H54 (cell line): ENCODE measurements at places on chromosomes 12 and 14.

- DNase-seq: no peak
Measured at GRCh38 chr12:116881877-116882507, 751 bp upstream of the HRK start.

- no peak for DNase-seq
Measured at GRCh38 chr14:105999361-106000028, 473.1 kb downstream of the TMEM121 start.

GRCh38 chr14:36619131-36619530 is 36.7 kb upstream of the NKX2-8 start:
- no peak for DNase-seq

DNA sequence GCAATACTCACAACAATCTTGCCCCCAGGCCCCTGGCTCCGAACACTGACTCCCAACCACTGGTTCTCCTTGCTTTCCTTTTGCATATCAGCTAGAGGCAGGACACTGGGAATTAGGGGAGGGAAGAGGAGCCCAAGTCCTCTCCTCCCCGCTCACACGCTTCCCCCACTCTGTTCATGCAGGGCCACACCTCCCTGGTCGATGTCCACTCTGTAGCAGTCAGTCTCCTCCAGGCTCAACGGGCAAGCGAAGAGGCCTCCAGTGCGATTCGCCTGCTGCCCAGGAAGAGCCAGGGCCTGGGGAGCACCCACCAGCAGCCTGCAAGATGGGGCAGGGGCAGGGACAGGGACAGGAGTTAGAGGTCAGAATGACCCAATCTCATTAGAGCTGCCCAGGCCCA is 4.8 kb downstream of the ITGA7 start:
- no peak for DNase-seq

GRCh38 chr12:11960646-11961045 is 110.1 kb upstream of the BCL2L14 start:
- DNase-seq: no peak

GRCh38 chr12:123150744-123151456 is at the start of gene PITPNM2:
Gene PITPNM2 (minus strand): TSS chr12:123151090. CDS start chr12:123034590, 116,500 bp downstream.
- DNase-seq: peak; percentile 53

GRCh38 chr12:101957252-101957959 is 80.0 kb downstream of the DRAM1 start:
- no peak for DNase-seq

DNA sequence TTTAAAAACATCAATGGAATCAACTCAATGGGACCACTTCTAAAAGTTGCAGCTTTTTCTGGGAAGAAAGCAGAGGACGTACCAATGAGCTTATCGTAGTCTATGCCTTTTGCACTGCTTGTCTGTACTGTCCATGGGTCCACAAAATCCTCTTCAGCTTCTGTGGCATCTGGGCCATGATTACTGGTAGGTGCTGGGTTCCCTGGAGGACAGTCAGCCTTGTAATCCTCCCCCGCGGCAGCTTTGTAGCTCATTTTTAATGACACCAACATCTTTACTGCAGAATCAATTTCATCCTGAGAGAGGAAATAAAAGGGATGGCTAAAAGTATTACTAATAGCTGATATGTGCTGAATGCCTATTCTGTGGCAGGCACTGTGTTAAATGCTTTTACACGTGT is 38.5 kb downstream of the SLC25A47 start:
- no peak for DNase-seq

DNA sequence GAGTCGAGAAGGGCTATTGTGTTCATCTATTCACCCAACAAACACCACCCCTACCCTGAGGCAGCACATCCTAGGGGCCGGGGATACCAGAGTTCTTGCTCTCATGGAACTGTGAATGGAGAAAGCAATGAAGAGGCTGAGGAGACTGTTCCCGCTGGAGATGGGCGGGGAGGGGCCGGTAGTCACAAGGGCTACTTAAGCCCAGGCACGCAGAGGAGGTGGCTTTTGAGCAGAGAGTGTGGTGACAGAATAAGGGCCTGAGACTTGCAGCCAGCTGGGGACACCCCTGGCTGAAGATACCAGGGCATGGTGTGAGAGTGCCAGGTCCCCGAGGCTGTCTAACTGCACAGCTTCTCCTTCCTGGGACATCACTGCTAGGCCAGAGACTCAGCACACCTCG is 114.1 kb upstream of the EVL start:
- DNase-seq: no peak

DNA sequence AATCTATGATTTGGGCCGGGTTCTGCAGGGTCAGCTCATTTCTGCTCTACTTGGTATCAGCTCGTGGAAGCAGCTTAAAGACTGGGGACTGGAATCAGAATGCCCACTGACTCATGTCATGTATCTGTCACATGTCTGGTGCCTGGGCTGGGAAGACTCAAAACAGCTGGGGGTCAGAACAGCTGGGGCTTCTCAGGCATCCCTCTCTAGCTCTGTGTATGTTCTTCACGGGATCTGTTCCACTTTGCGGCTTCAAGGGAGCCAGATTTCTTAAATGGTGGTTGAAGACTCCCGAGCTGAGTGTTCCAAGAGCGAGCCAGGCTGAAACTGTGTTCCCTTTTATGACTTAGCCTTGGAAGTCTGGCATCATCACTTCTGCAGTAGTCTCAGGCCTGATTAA is 11.9 kb downstream of the AEBP2 start:
- no peak for DNase-seq

DNA sequence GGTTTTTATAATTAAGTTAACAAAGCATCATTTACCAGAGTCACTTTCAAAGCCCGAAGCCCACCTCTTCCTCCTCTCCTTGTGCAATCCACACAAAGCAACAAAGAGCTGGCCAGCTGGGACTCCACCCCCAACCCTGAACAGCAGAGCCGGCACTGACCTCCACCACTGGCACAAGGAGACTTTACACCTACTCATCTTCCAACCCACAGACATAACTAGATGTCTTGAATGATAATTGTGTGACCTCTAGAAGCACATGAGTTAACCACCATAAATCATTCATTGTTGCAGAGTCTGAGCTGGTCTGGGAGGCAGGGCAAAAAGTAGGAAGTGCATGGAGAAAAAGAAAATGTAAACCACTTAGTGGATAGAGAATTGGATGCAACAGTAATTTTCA is 72.2 kb downstream of the ST8SIA1 start:
- DNase-seq: no peak

- peak; percentile 19 for DNase-seq
Measured at GRCh38 chr12:101759396-101760047, 20.3 kb upstream of the SYCP3 start.

- no peak for DNase-seq
Measured at GRCh38 chr12:129579879-129580278, 323.9 kb downstream of the TMEM132D start.

DNA sequence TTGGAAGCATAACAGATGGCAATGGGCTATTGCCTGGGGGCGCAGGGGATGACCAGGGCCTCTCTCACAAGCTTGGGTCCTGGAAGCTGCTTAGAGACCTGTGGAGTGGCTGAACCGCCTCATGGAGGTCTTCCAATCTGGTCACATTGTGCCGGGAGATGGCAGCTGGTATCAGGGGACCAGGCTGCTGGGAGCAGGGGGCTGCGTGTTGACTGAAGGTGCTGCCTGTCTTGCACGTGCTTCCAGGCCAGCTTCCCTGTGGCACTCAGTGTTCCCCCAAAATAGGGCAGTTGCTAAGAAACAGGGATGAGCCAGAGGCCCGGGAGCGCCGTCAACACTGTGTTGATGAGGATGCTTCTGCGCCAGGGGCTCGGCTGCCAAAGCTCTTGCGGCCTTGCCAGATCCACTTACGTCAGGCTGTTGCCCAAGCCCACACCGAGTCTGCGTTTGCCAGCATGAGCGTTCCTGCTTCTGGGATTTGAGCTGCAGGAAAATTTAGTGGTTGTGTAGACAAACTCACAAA is 39.8 kb downstream of the ELK3 start:
- no peak for DNase-seq

DNA sequence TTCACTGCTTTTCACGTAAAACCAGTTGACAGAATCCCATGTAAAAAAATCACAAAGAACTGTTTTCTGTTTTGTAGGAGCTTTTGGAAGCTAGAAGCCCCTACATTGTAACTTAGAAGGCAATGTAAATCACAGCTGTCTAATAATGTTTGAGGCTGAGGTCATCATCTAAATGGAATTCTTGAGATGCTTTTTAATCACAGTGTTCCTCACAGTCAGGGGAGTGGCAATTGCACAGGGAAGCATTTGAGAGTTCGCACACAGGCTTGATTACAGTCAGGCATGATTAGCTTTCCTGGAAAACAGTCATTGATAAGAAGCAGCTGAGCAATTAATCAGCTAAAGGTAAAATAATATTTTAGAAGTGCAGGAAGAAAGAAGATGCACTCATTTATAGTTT is 2.9 kb downstream of the SLC17A8 start:
- no peak for DNase-seq

- no peak for DNase-seq
Measured at GRCh38 chr12:46830731-46831334, 5.0 kb upstream of the SLC38A4 start.

GRCh38 chr12:66409195-66409871 is 107.0 kb downstream of the HELB start:
- DNase-seq: no peak

DNA sequence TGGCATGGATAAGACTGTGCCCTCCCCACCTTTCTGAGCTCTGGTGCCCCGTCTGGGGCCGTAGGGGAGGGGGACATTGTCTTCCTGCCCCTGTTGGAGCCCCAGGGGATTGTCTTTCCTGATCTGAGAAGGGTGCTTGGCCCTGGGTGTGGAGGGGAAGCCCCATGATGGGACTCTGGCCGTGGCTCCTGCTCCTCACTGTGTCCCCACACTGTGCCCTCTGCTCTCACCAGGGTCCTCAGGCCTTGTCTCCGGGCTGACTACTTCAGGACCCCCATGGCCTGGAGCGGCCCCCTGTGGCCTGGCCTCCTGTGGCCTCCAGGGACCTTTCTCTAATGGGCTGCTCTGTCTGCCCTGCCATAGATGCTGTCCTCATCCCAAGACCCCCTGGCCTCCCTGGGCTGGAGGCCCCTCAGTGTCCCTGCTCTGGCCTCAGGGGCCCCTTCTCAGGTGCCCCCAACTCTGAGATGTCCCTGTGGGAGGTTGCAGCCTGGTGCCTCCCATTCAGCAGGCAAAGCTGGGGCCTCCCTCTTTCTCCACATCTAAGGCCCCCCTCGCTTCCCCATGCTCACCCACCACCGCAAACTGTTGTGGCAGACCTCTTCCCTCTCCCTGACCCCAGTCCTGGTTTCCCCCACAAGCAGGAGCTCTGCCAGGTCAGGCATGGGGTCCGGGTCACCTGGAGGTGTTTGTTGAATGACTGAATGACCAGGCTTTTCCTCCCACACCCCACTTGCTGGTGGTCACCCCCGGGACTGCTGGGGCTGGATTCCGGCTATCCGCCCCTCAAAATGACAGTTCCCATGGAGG is 4.0 kb downstream of the KIF26A start:
- DNase-seq: no peak

DNA sequence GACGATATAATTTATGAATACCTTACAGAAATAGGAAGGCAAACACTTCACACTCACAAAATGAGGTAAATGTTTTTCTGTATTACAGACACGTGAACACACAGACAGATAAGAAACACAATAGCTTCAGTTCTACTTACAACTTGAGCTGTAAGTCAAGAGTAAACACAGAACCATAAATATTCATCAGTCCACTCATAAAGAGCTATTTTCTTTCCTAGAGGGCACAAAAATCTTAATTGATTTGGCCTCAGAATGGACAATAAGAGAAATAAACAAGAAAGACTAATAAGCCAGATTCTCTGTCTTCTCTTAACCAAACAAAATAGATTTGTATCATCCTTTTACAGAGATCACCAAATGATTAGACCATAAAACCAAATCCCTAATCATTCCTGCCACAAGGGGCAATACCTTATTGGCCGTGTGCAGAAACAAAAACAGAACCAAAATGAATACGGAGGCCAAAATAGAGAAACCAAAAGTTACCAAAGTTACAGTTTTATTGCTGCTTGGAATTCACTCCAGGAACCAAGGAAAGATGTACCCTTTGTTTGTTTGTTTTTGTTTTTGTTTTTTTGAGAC is 38.1 kb upstream of the GARIN2 start:
- DNase-seq: no peak

DNA sequence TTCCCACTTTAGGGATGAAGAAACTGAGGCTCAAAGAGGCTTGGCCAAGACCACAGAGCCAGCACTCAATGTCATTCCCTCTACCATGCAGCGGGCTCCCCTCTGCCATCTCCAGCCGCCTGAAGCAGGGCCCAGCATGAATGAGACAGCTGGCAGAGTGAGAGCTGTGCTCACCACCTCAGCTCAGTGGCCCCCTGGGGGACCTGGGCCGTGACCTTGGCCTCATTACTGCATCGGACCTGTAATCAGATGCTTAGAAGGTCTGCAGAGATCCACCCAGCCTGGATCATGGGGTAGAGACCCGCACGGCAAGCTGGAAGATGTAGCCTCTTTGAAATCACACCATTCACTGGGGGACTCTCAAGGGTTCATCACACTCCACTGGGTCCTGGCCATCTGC is 22.7 kb upstream of the CORO1C start:
- DNase-seq: no peak

- peak; percentile 3 for DNase-seq
Measured at GRCh38 chr12:74021937-74022336, 515.7 kb upstream of the ATXN7L3B start.

DNA sequence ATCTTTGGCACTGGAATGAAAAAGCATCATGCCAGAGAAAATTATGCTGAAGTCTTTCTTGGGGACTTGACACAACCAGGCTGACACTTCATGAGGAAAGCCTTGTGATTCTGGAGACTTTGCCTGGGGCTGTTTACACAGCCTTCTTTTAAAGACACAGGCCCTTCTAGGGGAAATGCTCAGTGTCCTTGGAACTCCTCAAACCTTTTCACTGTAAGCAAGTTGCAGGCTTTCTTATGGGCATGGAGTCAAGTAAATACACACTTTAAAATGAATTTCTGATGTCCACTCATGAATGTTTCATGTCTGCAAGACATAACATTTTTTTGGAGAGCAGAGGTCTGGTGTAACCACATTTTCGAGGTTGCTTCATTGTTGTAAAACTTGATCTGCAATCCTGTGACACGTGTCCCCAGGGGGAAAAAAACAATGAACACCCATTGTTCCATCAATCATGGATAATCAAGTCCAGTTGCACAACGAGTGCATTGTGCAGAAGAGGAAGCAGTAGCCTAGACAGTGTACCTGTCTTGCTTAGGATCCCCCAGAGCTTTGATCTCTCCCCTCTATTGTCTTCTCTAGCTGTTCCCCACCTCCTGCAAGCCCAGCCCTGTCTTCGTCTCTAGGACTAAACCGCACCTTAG is 155.1 kb upstream of the PRICKLE1 start:
- no peak for DNase-seq

- no peak for DNase-seq
Measured at GRCh38 chr14:91570021-91570420, 59.9 kb upstream of the PPP4R3A start.

GRCh38 chr12:127480775-127481314 is 786.1 kb upstream of the TMEM132C start:
- no peak for DNase-seq

- DNase-seq: no peak
Measured at GRCh38 chr12:17333287-17333686, 727.3 kb upstream of the LMO3 start.
